ENCODE measurements at places on chromosomes 7 and 10. TPM values are rescaled to one million over a fixed set of nuclear protein-coding genes. Genes with fewer than 3 reads are reported as not detected.

SPDYE16 gene
- total RNA-seq = not detected

MBL2 gene
- not detected for total RNA-seq

IGFBP1 gene
- total RNA-seq = not detected

- DNase-seq = no peak
Measured at GRCh38 chr7:104968648-104969047, 45.4 kb upstream of the KMT2E start.

GRCh38 chr7:7249814-7250213 is 67.5 kb downstream of the C1GALT1 start:
- DNase-seq = no peak

DNA sequence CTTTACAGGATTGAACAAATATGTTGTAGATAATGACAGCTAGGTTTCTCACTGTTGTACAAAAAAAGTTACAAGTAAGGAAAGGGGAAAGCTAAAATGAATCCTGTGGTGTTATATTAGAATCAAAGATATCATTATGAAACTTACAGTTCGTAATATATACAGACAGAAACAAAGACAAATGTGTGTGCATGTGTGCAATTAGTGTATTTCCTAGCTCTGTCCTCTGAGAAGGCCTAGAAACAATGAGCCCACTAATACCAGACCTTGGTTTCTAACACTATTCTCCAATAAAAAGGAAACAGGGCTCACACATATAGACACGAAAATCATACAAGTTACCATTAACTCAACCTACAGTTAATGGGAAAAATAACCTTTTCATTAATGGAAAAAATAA is 8.0 kb downstream of the KDM7A start:
- no peak for DNase-seq

- no peak for DNase-seq
Measured at GRCh38 chr10:49600781-49601400, 9.2 kb upstream of the SLC18A3 start.

All from MCF 10A (cell line).